ENCODE measurements at places on chromosomes 7 and 10. TPM values are rescaled to one million over a fixed set of nuclear protein-coding genes. Genes with fewer than 3 reads are reported as not detected.

Gene NDUFB8
- total RNA-seq = 500 TPM

Gene SYT15B
- not detected for total RNA-seq

Gene CHRM2
- not detected for total RNA-seq

- no peak for DNase-seq
These were observed 133.7 kb upstream of the TNS3 start for GRCh38 chr7:47715631-47716068.

DNA sequence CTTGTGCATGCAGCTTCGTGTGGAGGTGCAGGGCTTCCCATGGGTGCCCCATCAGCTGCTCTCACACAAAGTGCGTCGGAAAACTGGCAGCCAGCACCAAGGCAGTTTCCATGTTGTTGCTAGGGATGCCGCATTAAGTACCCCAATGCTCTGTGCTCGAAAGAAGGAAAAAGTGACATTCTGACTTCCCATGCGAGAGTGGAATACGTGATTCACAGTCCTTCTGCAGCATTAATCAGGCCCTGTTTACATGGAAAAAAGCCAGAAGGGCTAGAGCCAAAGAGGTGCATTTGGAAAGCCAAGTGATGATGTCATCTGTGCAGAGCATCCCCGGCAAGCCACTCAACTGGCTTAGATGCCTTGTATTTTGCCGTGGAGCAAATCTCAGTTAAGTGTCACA lies 258.3 kb downstream of the GATA3 start:
- DNase-seq = no peak

DNA sequence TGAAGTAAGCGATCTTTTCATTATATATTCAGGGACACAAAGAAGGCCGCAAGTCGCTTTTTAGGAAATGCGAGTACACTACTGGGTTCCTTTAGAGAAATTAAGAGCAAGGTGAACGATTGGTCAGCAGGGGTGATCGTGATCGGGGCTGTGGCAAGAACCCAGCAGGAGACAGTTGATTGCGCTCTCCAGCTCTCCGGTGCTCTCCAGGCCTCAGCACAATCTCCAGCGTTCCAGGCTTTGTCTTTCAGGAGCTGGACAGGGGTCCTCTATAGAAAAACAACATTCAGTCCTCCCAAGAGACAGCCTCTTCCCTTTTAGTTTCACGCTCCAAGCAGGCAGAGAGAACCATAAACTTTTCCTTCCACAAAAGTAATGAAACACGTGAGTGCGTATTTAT lies 170.5 kb upstream of the KLF6 start:
- DNase-seq = no peak

DNA sequence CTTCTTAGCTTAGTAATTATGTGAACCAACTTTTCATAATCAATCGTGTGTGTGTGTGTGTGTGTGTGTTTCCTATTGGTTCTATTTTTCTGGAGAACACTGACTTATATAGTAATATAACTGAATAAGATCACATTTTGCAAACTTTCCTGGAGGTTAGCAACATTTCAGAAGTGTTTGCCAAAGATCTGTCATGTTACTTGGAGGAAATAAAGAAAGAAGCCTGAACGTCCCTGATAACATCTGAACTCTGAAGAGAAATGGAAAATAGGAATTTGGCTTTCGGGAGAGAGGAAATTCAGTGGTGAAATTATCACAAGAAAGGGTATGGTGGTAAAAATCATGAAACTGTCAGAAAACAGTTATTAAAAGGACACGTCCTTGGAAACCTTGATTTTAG lies 984.4 kb upstream of the AUTS2 start:
- DNase-seq = no peak

GRCh38 chr7:118129041-118129795 lies 54.7 kb upstream of the LSM8 start:
- no peak for DNase-seq

DNA sequence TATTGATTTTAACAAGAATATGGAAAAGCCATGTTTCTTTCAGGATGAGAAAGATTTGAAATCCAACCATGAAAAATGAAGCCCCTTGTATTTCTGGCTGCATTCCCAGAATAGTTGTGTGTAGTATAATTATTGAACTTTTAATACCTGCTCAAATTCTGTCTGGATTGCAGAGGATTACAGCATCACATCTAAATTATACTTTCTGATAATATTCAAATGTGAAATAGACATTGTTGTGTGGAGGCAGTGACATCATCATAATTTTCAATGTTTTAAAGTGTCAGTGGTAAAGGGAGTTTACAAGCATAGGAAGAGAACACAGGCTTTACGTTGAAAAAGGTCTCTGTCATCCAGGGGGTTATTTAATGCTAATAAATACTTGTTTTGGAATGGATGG lies 93.4 kb downstream of the POLL start:
- no peak for DNase-seq

GRCh38 chr10:117731121-117731791 lies 188.7 kb downstream of the EMX2 start:
- no peak for DNase-seq

GRCh38 chr7:748446-748845 lies 21.4 kb upstream of the PRKAR1B start:
- DNase-seq = no peak

DNA sequence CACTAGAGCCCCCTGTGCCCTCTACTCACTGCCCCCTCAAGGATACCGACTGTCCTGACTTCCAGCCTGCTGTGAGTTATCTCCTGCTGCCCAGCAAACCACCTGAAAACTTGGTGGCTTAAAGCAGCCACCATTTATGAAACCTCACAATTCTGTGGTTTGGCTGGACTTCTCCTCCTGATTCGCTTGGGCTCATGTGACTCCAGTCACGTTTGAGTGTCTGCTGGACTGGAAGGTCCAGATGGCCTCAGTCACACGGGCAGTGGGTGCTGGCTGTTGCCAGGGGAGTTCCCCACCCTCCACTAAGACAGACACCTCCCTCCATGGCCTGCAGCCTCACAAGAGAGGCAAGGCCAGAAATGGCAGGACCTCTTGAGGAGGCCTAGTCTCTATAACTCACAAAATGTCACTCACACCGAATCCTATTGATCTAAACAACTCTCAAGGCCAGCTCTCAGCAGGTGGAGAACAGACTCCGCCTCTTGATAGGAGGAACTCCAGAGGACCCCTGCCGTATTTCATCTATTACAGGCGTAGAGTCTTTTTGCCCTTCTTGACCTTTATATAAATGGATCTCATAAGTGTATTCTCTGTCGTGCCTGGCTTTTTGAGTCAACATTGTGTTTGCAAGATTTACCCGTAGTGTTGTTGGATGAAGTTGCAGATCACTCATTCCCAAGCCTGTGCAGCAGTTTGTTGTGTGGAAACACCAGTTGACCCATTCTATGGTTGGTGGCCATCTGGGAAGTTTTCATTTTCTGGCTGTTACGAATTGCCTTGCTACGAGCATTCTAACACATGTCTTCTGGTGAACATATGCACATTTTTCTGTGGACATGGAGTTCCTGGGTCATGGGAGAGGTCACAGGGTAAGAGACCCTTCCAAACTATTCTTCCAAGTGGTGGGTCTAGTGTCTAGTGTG lies 48.3 kb downstream of the ZMIZ1 start:
- DNase-seq = no peak

DNA sequence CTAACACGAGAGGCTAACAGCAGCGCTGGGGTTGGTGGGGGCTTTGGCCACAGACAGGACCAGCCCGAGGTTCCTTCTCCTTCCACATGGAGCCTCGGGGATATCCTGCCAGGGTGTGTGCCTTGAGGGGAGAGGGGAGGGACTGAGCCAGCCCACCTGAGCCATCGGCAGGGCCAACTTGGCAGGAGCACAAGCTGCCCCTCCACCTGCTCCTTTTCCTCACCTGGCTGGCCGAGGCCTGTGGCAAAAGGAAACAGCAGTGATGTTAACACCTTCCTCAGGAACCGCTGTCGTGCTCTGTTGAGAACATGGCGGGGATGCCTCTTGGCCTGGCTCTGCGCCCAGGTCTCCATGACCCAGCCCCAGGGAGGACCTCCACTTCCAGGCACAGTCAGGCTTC lies 255.1 kb upstream of the PPP2R2D start:
- DNase-seq = no peak

- no peak for DNase-seq
These were observed 36.0 kb upstream of the DGKI start for GRCh38 chr7:137882806-137883205.

Data from Karpas-422 (cell line).